ENCODE measurements at places on chromosomes 5 and 9.
A peak's percentile ranks its signal among the peaks of the same experiment; 100 is the strongest.

GRCh38 chr5:172833686-172834414 lies at the start of gene ERGIC1:
TSS of gene ERGIC1 (plus strand) at chr5:172834251. CDS start at chr5:172834414, 163 bp downstream.
- DNase-seq, result peak; percentile 43

DNA sequence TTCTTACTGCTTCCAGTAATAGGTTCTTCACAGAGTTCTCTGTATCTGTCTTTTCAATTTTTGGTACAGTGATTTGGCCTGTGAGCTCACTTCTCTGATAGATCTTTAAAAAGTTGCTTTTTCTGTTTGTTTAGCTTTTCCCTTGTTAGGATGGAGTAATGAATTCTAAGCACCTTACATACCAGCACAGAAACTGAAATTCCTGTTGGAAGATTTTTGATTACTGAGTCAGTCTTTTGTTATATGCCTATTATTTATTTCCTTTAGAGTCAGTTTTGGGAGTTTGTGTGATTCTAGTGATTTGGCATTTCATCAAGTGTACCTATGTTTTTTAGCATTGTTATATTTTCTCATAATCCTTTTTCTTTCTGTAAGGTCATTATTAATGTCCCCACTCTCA lies 37.6 kb upstream of the IPPK start:
- DNase-seq, result no peak

DNA sequence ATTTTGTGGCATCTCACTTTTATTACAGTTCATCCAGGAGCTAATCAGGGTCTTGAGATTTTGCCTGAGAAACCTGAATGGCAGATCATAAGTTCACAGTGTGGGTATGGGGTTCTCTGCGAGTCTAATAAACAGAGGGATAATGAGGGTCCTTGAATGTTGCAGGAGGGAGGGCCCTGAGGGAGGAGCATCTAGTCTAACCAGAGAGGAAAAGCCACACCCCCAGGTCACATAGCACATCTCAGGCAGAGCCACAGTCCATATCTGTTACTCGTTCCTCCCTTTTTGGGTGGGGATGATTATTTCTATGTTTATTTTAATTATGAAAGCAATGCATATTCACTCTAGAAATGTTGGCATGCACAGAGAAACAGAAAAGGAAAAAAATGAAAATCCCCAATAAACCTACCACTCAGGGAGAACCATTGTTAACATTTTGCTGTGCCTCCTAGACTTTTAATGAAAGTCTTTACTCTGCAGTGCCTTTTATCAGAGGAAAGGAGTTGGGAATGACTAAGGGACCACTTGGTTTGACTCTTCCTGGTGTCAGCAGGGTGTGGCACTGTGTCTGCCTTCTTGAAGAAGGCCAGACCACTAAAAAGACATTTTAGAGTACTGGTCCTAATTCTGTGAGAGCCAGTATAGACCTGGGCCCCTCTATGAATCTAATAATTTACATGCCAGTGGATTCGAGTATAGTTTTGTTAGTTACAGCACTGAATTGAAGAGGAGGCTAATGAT lies 2.8 kb downstream of the GALNT12 start:
- DNase-seq, result no peak

DNA sequence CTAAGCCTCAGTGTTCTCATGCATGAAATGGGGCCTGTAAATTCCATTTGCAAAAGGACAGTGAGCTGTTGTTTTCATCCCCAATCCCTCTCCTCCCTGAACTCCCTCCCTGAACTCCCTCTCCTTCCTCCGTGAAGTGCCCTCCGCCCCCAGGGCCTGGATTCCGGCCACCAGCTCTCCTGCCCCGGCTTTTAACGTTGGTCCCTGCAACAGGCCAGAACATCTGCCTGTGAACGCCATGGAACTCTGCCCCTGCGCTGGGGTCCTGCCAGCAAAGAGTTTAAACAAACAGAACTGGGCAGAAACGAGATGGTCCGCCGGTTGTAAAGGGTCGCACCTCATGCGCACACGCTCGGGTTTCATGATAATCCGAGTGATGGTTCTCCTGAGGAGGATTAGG lies 62.4 kb downstream of the SMIM23 start:
- no peak for DNase-seq

- DNase-seq, result no peak
Measured at GRCh38 chr9:112188884-112189283, 13.8 kb upstream of the SUSD1 start.

DNA sequence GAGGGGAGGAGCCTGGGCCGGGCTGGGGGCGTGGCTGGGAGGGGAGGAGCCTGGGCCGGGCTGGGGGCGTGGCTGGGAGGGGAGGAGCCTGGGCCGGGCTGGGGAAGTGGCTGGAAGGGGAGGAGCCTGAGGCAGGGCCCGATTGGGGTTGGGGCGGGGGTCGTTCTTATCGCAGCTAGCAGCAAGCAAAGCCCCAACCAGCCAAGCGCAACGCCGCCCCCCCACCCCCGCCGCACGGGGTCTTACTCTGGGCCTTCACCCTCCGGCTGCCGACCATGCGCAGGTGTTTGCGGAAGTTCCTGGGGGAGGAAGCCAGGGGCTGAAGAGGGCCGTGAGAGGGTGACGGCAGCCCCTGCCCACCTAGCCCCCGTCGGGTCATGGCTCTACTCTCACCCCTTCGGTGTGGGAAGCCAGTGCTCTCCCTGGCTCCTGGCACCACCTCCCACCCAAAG lies 5.0 kb downstream of the NSMF start:
- no peak for DNase-seq

- no peak for DNase-seq
Measured at GRCh38 chr9:633461-633860, 208.0 kb upstream of the DMRT1 start.

GRCh38 chr9:117546894-117547678 lies 132.2 kb upstream of the ASTN2 start:
- DNase-seq, result no peak

- DNase-seq, result no peak
Measured at GRCh38 chr5:33282696-33283095, 158.1 kb upstream of the TARS1 start.

GRCh38 chr9:109473329-109473728 lies 24.8 kb downstream of the PTPN3 start:
- DNase-seq, result no peak

DNA sequence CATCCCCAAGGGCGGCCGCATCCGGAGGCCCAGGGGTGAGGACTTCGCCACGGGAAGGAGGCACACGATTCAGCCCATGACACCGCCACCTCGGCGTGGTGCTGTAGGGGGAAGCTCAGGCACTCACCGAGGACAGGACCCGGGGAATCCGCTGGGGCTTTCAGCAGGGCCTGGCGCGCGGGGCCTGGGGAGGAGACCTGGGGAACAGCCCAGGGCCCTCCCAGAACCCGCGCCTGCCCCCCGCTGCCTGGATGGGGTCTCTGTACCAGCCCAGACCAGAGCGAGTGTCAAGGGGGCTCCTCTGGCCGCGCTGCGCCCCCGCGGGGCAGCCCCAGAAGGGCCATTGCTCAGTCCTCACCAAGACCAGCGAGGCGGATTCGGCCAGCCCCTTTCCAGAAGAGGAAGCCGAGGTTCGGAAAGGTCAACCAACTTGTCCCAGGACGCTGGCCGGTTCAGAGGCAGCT lies 12.8 kb downstream of the COL23A1 start:
- no peak for DNase-seq

DNA sequence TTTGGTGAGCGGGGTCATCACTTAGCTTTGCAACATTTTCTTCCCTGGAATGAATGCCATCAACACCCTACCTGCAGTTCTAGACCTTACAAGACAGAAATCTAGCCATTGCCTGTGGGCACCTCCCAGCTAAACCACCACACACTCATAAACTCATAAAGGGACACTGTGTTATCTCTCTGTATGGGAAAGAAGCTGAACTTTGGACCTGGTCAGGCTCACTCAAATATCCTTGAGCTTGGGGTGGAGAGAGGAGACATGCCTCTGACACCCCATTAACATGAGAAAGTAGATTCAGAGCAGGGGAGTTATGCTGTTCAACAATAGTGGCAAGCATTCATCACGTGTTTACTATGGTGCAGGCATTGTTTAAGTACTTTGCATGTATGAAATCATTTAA lies 205.6 kb downstream of the ZNF462 start:
- no peak for DNase-seq

DNA sequence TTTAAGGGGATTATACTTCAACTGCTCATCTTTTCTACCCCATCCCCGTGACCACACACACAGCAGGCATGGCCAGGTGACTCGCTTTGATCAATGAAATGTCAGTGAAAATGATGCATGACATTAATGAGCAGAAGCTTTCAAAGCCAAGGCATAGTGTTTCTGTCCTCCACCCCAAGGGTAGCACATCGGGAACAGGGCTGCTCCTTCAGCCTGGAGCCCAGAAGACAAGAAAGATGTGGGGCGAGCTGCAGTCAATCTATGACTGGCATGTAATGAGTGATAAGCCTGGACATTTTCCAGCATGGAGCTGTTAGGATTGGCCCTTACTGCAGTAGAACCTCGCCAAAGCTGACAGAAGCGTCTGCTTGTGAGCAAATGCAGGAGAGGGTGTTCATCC lies 122.6 kb upstream of the IRX2 start:
- no peak for DNase-seq

- DNase-seq, result no peak
Measured at GRCh38 chr5:63255594-63255993, 677.0 kb downstream of the LRRC70 start.

DNA sequence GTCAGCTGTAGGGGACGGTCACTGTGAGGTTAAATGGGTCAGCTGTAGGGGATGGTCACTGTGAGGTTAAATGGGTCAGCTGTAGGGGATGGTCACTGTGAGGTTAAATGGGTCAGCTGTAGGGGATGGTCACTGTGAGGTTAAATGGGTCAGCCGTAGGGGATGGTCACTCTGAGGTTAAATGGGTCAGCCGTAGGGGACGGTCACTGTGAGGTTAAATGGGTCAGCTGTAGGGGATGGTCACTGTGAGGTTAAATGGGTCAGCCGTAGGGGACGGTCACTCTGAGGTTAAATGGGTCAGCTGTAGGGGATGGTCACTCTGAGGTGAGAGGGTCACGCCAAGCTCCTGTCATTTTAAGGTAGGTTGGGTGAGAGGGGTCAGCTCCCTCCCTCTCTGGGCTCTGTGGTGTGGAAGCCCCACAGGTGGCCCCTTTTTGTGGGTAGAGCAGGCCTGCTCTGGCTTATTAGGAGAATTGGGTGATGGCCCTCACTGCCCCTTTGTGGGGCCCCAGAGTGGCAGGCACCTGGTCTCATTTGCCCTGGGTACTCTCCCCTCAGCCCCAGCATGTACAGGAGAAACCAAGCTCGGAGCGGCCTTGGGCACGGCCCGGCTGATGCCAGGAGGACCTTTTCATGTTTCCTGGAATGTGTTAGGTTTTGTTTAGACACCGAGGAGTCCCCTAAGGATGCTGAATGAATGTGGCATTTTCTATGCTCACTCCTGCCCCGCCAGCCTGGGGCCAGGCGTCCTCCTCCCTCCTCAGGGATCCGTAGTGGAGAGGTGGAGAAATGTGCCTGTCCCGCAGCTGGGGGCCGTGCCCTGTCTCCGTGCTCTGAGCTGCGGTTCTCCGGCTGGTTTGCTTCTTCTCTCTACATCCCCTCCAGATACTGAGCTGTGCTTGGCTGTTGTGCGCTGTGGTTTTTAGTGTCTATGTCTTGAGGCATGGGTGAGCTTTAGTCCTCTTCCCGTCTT lies 31.4 kb downstream of the AHRR start:
- no peak for DNase-seq

GRCh38 chr9:133163504-133164172 lies at the start of gene GBGT1:
TSS of gene GBGT1 (minus strand) at chr9:133163914. CDS start at chr9:133162412, 1,502 bp downstream.
- DNase-seq, result no peak

GRCh38 chr9:84701801-84702200 lies 32.3 kb downstream of the NTRK2 start:
- DNase-seq, result no peak

GRCh38 chr9:73655363-73655762 lies 503.7 kb downstream of the ANXA1 start:
- DNase-seq, result no peak

Measured in stimulated activated CD4-positive, alpha-beta T cell treated with anti-CD3 and anti-CD28 coated beads, Interleukin-15, amount 100 ng/mL, for 1 hour (primary cell).